ENCODE measurements at places on chromosomes 3 and 15. TPM values are rescaled to one million over a fixed set of nuclear protein-coding genes. Genes with fewer than 3 reads are reported as not detected.
A peak's percentile ranks its signal among the peaks of the same experiment; 100 is the strongest.

DNA sequence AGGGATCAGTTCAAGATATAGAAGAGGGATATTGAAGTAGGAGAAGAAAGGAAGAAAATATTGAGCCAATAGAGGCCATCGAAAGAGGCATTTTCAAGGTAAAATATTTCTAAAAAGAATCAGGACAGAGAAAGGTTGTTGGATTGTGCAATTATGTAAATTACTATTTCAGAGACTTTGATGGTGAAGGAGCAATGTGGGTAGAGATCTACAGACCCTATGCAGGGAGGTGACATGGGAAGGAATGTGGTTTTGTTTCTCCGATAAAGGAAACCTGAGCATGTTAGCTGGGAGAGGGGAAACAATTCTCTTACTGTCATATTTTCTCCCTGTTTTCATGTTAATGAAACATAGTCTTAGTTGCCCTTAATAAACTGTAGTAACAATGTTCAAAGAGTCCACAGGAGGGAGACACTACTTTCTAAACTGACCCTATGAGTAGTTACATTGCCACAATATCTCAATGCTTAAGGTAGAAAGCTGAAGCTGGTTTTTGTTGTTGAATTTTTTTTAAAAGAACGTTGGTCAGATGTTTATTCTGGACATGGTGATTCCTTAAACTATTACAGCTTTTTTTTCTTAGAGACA, 133.3 kb downstream of the GRM7 start:
- H3K4me3 ChIP-seq, result no peak overlapping the region
- H3K27me3 ChIP-seq, result no peaks in the 10 kb centered on the region
- H3K36me3 ChIP-seq, result no peaks in the 10 kb centered on the region
- no peaks in the 10 kb centered on the region for H3K4me1 ChIP-seq
- peak; percentile 10 for DNase-seq

IQCH gene
- 6.1 TPM for total RNA-seq

GRCh38 chr3:35275768-35276167, 363.6 kb upstream of the ARPP21 start:
- H3K4me3 ChIP-seq, result no peak overlapping the region
- H3K27ac ChIP-seq, result no peak overlapping the region
- H3K36me3 ChIP-seq, result no peaks in the 10 kb centered on the region

DNA sequence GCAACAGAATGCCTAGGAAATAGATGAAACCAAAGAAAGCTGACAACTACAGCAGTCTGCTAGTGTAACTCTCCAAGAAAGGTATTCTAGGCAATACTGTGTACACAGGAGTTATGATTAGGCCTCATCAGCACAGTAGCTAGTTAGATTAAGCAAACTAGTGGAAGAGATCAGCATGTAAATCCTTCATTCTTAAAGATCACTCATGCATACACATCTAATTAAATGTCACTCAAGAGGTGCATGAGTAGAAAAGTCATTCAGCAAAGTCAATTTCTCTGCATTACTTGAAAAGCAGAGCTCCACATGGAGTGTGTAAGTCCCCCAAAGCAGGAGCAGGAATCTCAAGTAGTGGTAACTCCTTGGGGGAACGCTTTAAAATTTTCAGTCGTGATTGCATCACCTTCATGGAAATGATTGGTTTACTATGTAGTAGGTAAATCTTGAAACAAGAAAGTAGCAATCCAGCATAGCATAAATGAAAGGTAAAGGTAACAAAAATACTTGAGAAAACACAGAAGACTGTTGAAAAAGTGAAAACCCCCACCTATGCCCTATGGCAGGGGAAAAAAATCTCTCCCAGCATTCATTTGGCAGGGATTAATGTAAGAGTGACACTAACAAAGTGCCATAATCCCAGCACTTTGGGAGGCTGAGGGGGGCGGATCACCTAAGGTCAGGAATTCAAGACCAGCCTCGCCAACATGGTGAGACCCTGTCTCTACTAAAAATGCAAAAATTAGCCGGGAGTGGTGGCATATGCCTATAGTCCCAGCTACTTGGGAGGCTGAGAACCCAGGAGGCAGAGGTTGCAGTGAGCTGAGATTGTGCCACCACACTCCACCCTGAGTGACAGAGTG, 29.4 kb upstream of the PPIB start:
- H3K27ac ChIP-seq, result no peak overlapping the region
- DNase-seq, result no peak
- H3K36me3 ChIP-seq, result no peaks in the 10 kb centered on the region

GOLGA8O gene
- total RNA-seq, result 2.6 TPM

CISH gene
- 2.4 TPM for total RNA-seq

- no peaks in the 10 kb centered on the region for H3K4me1 ChIP-seq
- no peaks in the 10 kb centered on the region for H3K36me3 ChIP-seq
- DNase-seq, result no peak
- H3K4me3 ChIP-seq, result no peak overlapping the region
These were observed 12.5 kb downstream of the PATL2 start for GRCh38 chr15:44698641-44699040.

DNA sequence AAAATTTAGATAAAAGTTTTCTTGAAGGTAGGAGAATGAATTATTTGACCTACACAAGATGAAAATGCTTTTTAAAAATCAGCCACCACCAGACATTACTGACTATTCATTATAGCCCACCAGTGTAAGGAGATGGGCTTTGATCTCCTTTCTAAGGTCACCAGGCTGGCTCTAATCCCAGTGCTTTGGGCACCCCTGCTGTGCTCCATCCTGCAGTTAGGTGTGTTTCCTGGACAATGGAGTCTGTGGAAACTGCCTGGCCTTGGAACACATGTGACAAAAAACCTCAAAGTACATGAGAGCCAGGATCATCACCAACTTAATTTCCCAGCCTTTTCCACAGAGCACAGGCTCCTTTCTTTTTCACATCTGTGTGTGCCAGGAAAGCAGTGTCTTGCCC, 260.9 kb downstream of the CHST2 start:
- H3K4me1 ChIP-seq, result no peaks in the 10 kb centered on the region
- H3K27me3 ChIP-seq, result no peaks in the 10 kb centered on the region
- no peaks in the 10 kb centered on the region for H3K36me3 ChIP-seq
- H3K4me3 ChIP-seq, result no peak overlapping the region
- H3K27ac ChIP-seq, result no peak overlapping the region

DNA sequence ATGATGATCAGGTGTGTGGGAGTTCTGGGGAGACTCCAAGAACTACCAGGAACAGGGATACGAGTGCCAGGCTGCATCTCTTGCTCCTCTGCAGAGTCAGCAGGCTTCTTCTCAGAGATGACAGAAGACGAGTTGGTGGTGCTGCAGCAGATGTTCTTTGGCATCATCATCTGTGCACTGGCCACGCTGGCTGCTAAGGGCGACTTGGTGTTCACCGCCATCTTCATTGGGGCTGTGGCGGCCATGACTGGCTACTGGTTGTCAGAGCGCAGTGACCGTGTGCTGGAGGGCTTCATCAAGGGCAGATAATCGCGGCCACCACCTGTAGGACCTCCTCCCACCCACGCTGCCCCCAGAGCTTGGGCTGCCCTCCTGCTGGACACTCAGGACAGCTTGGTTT, 7.9 kb downstream of the PRRT3 start:
- no peaks in the 10 kb centered on the region for H3K27me3 ChIP-seq
- peaks cover 21% of the 10 kb centered on the region for H3K4me1 ChIP-seq

- no peaks in the 10 kb centered on the region for H3K27me3 ChIP-seq
- no peak for DNase-seq
These were observed 546.2 kb downstream of the FGF12 start for GRCh38 chr3:192181151-192181550.
